ENCODE measurements at places on chromosomes 5 and 9.
A peak's percentile ranks its signal among the peaks of the same experiment; 100 is the strongest.

- DNase-seq = no peak
Observed at GRCh38 chr9:130239741-130240241, 25.8 kb upstream of the HMCN2 start.

- DNase-seq = no peak
Observed at GRCh38 chr5:95711501-95712346, 19.4 kb upstream of the RHOBTB3 start.

- no peak for DNase-seq
Observed at GRCh38 chr5:61732369-61732768, 400.3 kb downstream of the ZSWIM6 start.

DNA sequence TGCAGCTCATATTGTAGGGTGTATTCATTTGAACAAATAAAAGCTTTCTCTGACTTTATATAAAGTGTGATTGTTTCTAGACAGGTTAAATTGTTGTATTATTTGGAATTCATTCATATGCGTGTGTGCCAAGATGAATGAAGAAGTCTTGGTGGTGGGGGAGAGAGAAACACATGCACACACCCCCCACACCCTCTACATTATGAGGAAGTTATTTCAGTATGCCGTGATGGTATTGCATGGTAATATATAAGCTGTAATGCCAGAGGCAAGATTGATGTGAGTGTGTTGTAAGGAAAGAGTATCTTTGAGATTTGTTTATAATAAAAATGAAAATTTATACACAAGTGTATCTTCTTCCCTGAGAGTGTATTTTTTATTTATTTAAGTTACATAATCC, 71.0 kb downstream of the IPO11 start:
- DNase-seq = no peak

DNA sequence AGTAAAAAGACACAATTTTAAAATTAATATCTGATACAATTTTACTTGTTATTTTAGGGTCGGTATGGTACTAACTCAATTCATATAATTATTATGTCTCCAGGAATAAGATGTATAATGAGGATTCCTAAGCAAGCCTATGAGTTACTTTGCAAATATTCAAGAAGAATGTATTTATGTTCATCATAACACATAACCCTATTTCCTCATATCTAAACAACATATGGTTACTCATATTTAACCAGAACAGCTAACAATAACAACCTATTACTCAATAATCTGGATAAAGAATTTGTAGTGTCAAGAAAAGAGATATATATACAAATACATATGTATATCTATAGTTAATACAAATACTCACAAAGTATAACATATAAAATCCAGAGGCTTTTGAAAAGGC, 285.9 kb downstream of the ARL15 start:
- no peak for DNase-seq

- peak; percentile 78 for DNase-seq
Observed at GRCh38 chr5:111756581-111757354, at the start of gene NREP. TSS of gene NREP (minus strand) at chr5:111757194. CDS start at chr5:111755772, 1,422 bp downstream.

GRCh38 chr5:152303841-152304240, 101.2 kb downstream of the NMUR2 start:
- no peak for DNase-seq

DNA sequence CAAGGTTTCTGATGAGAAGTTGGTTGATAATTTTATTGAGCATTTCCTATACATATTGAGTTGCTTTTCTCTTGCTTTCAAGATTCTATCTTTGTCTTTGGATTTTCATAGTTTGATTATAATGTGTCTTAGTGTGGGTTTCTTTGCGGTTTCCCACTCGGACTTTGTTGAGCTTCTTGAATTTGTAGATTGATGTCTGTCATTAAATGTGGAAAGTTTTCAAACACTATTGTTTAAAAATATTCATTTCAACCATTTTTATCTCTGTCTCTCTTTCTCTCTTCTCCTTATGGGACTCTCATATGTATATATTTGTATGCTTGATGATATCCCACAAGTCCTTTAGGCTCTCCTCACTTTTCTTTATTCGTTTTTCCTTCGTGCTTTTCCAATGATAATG, 18.5 kb upstream of the PCDHA1 start:
- no peak for DNase-seq

GRCh38 chr9:127119320-127119709, 3.1 kb downstream of the ANGPTL2 start:
- no peak for DNase-seq

DNA sequence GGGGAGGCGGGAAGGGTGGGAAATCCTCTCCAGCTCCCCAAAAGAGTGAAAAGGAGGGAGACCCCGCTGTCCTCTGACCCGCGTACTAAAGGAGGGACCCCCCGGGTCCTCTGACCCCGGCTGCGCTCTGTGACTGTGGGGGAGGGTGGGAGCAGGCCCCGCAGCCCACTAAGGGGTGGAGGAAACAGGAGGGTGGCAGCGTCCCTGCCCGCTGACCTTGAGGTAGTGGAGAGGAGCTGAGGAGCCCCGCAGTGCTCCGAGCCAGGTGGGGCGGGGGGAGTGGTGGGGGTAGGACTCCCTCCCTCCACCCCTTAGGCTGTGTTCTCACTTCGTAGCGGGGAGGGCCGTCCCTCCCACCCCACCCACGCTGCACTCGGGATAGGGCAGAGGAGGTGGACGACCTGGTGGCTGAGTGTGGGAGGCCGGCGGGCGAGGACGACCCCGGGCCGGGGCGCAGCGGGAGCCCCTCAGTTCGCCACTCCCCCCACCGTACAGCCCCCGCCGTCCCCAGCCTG, 449 bp upstream of the ADCY2 start:
- DNase-seq = no peak

DNA sequence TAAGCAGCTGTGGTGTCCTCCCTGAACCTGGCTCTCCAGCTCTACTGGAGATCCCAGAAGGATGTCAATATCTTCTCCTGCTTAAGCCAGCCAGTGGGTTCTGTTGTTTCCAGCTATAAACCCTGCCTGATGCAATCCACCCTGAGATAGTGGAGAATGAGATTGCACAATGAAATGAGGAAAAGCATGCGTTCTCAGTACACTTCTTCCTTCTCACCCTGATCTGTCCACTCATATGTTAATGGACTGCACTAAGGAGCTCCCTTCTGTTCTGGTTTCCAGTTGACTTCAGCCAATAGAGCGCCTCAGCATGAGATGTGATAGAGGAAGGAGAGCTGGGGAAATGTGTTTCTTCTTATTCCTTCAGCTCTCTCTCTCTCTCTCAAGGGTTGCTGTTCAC, 40.0 kb upstream of the CDH6 start:
- DNase-seq = no peak

- DNase-seq = no peak
Observed at GRCh38 chr9:88396836-88397577, 8.8 kb downstream of the SPIN1 start.

DNA sequence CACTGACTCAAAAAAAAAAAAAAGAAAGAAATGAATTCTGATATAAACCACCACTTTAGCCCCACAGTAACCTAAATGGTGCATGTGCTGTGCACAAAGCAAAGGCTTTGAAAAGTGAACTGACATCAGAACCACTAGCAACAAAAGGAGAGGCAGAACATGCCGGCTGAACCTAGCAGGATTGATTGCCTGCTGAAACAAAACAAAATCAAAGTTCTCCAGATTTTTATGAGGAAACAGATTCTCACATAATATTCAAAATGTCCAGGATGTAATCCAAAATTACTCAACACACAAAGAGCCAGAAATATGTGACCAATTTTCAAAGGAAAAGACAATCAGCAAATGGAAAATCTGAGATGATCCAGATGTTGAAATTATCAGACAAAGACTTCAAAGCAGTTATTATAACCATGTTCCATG, 37.9 kb downstream of the UBTD2 start:
- no peak for DNase-seq

- DNase-seq = no peak
Observed at GRCh38 chr9:91589101-91589553, 165.5 kb upstream of the NFIL3 start.

DNA sequence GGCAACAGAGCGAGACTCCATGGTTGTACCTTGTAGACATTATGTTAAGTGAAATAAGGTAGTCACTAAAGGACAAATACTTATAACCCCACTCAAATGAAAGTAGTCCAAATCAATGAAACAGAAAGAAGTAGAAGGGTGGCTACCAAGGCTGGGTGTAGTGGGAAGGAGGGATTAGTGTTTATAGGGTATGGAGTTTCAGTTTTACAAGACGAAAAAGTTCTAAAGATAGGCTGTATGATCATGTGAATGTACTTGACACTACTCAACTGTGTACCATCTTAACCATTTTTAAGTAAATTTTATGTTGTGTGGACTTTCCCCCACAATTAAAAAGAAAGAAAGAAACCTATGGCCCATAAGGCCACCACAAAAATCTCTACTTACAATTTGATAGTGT, 32.2 kb downstream of the ALDH7A1 start:
- no peak for DNase-seq

GRCh38 chr9:35516479-35516878, 26.6 kb downstream of the RUSC2 start:
- no peak for DNase-seq

- DNase-seq = no peak
Observed at GRCh38 chr5:181109489-181110013, 21.4 kb downstream of the OR2V1 start.

DNA sequence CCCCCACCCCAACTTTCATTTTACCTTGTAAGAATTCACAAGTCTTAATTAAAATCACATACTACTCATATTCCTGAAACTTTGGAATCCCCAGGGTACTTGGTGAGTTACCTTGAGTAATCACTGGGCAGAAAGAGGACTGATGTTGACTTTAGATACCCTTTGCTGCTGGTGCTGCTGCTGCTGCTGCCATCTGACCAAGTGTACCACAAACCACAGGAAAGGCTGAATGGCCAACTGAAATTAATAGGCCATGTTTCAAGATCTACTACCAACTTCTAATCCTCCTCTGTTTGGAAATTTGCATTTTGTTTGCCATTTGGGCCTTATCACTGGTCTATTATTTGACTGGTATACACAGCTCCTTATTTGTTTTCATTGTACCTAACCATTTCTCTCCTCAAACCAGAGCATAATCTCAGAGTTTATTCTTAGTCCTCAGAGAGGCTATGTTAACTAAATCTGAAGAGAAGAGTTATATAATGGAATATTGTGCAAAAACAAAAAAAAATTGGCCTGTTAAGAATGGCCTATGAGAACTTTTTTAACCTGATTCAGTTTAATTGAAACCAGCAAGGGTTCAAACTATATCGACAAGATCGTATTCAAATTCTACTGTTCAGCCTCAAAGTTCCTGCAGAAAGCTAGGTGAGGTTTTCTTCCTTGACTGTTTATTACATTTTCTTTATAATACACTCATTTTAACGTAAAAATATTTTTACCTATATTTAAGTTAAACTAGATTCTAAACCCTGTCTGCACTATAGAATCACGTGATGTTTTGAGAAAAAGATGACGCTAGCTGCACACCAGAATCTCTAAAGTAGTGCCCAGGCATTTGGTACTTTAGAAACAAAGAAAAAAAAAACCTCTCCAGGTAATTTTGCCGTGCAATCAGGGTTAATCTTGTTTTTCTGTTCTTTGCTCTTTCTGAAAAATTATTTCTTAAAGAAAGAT, 13.1 kb downstream of the SELENOP start:
- no peak for DNase-seq

DNA sequence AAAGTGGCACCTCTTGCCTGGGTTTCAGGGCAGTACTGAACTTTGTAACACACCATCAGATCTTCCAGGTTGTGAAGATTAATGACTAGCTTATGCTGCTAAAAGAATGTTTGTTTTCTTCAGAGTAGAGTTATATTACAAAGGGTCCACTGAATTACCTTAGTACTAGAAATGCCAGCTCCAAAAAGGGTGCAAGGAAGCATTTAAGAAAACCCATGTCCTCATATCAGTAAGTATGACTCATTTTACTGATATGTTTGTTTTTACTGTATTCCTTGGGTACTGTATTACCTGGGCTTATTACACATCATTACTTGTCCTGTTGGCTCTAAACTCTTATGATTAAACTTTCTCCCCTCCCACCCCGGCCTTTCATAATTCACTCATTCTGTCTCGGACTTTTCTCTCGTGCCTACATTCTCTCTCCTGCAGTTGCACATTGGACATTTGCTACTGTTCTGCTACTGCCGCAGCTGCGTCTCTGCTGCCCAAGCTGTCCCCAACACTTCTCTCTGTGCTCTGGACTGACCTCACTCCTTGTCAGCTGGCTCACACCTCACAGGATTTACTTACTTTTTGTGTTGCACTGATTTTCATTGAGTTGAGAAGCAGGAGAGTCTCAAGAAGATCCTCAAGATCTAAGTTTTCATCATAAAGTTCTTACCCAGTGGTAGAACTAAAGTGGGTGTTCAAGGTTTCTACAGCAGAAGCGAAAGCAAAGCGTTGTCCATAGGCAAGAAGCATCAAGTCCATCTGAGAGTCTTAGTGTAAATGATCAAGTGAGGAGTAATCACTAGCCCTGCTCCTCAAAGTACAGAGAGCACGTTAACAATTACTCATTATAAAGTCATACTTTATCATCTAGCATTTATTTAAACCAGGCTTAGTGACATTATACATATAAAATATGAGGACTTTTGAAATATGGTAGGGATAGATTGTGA, 53.2 kb upstream of the C9orf72 start:
- DNase-seq = no peak

- DNase-seq = no peak
Observed at GRCh38 chr9:38038307-38039089, 30.5 kb downstream of the SHB start.

DNA sequence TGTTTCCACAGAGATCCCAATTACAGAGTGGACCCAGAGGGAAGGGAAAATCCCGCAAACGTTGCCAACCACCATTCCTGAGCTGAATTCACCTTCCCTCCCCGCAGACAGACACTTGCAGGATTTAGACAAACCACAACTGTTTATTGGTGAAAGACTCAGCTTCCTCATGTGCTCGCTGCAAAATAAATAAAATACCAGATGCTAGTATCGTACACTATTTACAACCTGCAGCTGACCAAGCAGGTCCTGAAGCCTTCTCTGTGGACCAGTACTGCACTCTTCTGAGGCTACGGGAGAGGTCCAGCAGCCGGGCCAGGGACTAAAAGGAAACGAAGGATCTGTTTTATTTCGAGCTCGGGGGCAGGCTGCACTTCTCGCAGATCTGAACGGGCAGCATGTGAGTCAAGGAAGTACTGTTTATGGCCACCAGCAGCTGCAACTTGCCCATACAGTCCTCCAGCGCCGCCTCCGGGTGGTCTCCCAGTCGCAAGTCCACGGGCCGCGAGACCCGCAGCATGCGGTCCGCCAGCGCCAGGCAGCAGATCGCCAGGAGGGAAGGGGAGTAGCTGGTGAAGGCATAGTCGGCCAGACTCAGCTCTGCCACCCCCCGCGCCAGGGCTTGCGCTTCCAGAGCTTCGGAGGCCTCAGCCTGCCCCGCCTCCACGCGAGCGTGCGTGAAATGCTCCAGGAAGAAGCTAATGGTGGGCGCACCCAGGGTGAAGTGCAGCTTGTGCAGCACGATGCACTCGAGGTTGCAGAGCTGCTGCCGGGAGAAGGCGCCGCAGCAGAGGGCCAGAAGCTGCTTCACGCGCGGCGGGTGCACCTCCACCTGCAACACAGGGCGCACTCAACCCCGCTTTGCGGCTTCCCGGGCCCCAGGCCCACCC, 2.1 kb downstream of the CCNO start:
- DNase-seq = no peak

All from Jurkat, Clone E6-1 (cell line).